ENCODE measurements at places on chromosomes 3 and 15. TPM values are rescaled to one million over a fixed set of nuclear protein-coding genes. Genes with fewer than 3 reads are reported as not detected.

GRCh38 chr15:61938249-61938648 is 122.0 kb downstream of the VPS13C start:
- H3K4me1 ChIP-seq: no peaks in the 10 kb centered on the region
- no peak overlapping the region for H3K27ac ChIP-seq
- peaks cover 23% of the 10 kb centered on the region for H3K36me3 ChIP-seq
- H3K27me3 ChIP-seq: no peaks in the 10 kb centered on the region
- no peak for DNase-seq

DNA sequence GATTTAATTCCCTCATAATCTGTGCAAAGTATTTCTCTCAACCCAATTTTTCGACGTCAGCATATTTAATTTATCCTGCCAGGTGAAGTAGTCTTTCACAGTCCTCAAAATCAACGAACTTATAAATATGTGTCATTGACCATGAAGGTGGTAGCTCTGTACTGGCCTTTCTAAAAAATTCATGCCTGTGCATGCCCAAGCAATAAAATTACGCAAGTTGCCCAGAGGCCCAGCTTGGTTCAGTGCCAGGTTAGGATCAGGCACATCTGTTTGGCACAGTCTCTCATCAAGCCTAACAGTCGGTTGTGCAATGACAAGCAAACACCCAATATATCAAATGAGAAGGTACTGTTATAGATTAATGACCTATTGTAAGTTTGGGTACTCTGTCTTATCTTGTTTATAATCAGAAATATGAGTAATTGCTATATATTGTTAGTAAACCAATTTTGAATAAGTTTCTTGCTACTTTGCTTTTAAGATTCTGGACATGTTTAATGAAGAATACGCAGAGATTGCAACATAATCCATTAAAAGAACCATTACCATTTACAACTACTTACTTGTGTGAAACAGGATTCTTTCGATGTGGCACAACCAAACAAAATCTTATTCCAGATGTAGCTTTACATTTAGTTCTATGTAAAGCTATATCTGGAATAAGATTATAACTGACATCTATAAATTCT is 159.0 kb upstream of the IL12A start:
- H3K4me3 ChIP-seq: no peak overlapping the region
- peak overlapping the region; percentile 70 for H3K27ac ChIP-seq
- H3K36me3 ChIP-seq: no peaks in the 10 kb centered on the region

- peak overlapping the region; percentile 94 for H3K27ac ChIP-seq
- peaks cover 36% of the 10 kb centered on the region for H3K4me1 ChIP-seq
- DNase-seq: peak; percentile 87
- H3K36me3 ChIP-seq: peaks cover 19% of the 10 kb centered on the region
Observed at GRCh38 chr3:184133840-184134745, 1.1 kb upstream of the EIF2B5 start.

GRCh38 chr3:161422171-161422700 is 50.9 kb upstream of the SPTSSB start:
- peaks cover 4% of the 10 kb centered on the region for H3K4me1 ChIP-seq
- H3K36me3 ChIP-seq: no peaks in the 10 kb centered on the region
- no peak overlapping the region for H3K4me3 ChIP-seq
- peak overlapping the region; percentile 8 for H3K27ac ChIP-seq
- DNase-seq: no peak

- H3K4me1 ChIP-seq: no peaks in the 10 kb centered on the region
- no peaks in the 10 kb centered on the region for H3K27me3 ChIP-seq
- H3K4me3 ChIP-seq: no peak overlapping the region
- H3K36me3 ChIP-seq: no peaks in the 10 kb centered on the region
- no peak for DNase-seq
- H3K27ac ChIP-seq: no peak overlapping the region
Observed at GRCh38 chr3:112931736-112932521, 43.0 kb downstream of the CD200R1 start.

DNA sequence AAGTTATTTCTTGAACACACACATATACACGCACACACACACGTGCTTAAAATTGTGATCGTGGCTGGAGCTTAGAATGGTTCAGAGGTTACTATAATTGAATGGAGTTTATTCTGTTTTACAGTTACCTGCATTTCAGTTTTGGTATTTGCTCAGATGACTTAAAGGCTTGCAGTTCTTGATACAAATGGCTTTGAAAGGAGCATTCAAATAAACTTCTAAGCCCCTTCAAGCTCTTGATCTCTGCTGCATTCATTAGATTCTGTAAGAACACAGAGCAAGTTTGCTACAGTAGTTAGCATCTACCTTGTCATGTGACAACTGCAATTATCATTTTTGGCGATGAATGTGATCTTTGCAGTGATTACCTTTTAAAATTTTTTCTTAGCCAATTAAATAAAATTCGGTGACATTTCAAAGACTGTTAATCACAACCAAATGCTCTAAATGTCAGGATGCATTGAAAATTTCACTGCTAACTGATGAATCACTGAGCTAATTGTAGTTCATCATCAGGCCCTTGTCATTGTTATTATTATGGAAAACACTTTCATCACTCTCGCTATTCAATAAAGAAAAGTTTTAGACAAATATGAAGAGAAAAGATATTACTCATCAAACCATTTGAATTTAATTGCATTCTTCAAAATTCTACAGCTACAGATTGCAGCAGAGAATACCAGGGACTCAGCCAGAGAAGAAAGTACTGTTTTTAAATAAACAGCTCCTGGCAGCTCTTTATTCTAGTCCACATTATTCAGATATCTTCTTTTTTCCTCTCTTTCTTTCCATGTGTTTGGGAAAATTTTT is 296.1 kb downstream of the LRTM1 start:
- H3K4me3 ChIP-seq: no peak overlapping the region
- no peaks in the 10 kb centered on the region for H3K4me1 ChIP-seq
- H3K36me3 ChIP-seq: peaks cover 8% of the 10 kb centered on the region
- H3K27me3 ChIP-seq: peaks cover 13% of the 10 kb centered on the region

GRCh38 chr3:108225221-108225620 is 3.0 kb upstream of the IFT57 start:
- H3K36me3 ChIP-seq: no peaks in the 10 kb centered on the region
- H3K4me3 ChIP-seq: no peak overlapping the region
- H3K27me3 ChIP-seq: no peaks in the 10 kb centered on the region
- H3K27ac ChIP-seq: no peak overlapping the region

DNA sequence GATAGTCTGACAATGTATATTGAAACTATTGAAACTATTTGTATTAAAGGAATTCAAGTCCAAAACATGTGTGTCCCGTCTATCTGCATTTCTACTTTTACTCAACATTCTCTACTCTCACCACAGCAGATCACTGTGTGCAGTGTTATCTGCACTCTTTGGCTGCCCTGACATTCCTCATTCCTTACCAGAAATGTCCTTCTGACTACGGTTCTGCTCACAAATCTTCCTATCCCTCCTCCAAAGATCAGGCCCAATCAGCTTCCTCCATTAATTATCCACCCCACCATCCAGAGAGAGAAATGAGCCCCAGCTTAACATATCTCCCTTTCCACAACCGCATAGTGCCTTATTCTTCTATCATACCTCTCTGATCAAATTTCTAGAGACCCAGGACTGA is 94.7 kb downstream of the TBL1XR1 start:
- H3K27ac ChIP-seq: peak overlapping the region; percentile 22
- no peak for DNase-seq
- no peaks in the 10 kb centered on the region for H3K36me3 ChIP-seq
- H3K27me3 ChIP-seq: no peaks in the 10 kb centered on the region
- H3K4me1 ChIP-seq: peaks cover 93% of the 10 kb centered on the region
- H3K4me3 ChIP-seq: no peak overlapping the region

GRCh38 chr3:138873471-138874278 is 38.9 kb upstream of the PIK3CB start:
- H3K27ac ChIP-seq: no peak overlapping the region
- H3K4me1 ChIP-seq: peaks cover 4% of the 10 kb centered on the region
- no peak for DNase-seq
- no peaks in the 10 kb centered on the region for H3K27me3 ChIP-seq

- no peaks in the 10 kb centered on the region for H3K27me3 ChIP-seq
- peaks cover 27% of the 10 kb centered on the region for H3K36me3 ChIP-seq
- peaks cover 100% of the 10 kb centered on the region for H3K4me1 ChIP-seq
- peak overlapping the region; percentile 71 for H3K4me3 ChIP-seq
- peak overlapping the region; percentile 94 for H3K27ac ChIP-seq
- no peak for DNase-seq
Observed at GRCh38 chr3:119647843-119648575, 12.4 kb downstream of the POPDC2 start.

- no peak overlapping the region for H3K4me3 ChIP-seq
- H3K36me3 ChIP-seq: no peaks in the 10 kb centered on the region
- H3K4me1 ChIP-seq: peaks cover 8% of the 10 kb centered on the region
Observed at GRCh38 chr15:72992841-72993252, 59.4 kb upstream of the NEO1 start.

DNA sequence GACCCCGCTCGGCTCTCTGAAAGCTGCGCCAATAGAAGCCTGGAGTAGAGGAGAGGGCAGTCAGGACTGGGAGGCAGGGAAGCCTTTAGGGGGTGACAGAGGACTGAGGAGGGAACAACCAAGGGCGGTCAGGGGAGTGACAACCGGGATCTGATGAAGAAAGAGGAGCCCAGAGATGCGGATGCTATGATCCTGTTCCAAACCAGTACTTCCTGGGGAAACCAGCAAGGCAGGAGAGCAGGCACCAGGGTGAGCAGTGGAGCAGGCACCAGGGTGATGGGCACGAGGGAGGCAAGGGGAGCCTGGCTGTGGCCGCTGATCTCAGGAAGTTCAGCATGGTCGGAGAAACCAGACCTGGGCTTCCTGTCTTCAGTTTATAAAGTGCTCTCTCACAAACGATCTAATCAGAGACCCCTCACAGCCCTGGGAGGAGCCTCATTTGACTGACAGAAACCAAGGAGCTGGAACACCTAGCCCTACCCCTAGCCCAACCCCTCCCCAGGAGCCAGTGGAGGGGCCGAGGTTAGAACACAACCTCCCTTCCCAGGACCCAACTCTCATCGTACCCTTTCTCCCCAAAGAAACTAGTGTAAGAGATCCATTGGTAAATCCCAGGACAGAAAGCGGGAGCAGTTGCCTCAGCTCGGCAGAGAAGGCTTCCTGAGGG is 34.9 kb downstream of the CCDC33 start:
- no peak overlapping the region for H3K27ac ChIP-seq
- H3K4me3 ChIP-seq: no peak overlapping the region
- no peaks in the 10 kb centered on the region for H3K4me1 ChIP-seq
- H3K27me3 ChIP-seq: peaks cover 78% of the 10 kb centered on the region
- no peak for DNase-seq

- H3K27me3 ChIP-seq: no peaks in the 10 kb centered on the region
- H3K36me3 ChIP-seq: no peaks in the 10 kb centered on the region
- H3K4me1 ChIP-seq: no peaks in the 10 kb centered on the region
- no peak for DNase-seq
- no peak overlapping the region for H3K27ac ChIP-seq
Observed at GRCh38 chr3:125072749-125073389, 17.1 kb upstream of the HEG1 start.

DNA sequence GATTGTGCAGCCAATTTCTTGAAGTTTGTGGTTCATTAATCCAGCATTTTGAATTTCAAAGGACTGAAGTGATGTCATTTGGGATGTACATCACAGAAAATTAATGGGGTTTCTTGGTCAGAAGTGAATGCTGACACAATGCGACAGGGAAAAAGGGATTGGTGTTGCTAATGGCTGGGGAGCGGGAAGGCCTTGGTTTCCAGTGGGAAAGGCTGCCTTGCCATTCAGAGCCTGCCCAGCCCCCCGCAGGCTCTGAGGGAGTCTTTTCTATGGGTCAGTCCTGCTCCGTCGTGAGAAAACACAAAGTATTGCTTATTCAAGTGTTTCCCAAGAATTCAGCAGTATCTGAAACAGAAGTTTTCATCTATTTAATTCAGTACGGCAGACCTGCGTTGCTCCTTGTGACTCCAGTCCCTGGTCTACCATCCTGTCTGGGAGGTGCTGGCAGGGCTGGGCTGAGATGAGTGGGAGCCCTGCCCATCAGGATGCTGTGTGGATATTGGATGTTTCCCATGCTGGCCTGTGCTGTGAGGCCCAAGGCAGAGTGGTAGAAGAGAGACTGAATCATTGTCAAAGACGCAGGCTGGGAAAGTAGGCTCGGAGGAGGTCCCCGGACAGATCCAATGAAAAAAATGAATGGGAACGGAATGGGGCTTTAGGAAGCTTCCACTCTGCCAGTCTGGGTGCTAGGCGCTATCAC is 111.2 kb upstream of the KLHL25 start:
- peaks cover 55% of the 10 kb centered on the region for H3K27me3 ChIP-seq
- H3K4me1 ChIP-seq: no peaks in the 10 kb centered on the region
- H3K36me3 ChIP-seq: no peaks in the 10 kb centered on the region
- DNase-seq: no peak

DNA sequence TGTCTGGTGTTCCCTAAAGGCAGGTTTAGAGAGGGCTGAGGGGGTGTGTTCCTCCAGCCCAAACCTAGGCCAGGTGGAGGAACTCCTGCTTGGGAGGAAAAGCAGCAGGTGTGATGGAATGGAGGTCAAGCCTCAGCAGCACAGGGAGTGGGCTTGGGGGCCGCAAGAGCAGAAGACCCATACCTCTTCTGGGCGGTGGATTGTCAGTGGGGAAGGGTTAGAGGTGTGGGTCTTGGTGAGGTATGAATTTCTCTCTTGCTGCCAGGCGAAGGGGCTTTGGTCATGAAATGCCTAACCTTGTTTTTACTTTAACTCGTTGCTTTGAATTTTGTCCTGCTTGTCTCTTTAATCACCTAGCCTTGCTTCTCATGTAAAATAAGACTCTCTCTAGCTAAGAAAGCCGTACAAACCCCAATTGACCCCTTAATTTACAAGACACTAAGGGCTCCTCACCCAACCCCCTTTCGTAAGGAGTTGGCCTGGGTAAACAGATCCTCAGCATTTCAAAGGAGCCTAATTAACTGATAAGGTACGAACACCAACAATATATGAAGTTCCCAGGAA is 38.9 kb downstream of the DHX30 start:
- H3K4me3 ChIP-seq: no peak overlapping the region
- no peak for DNase-seq

- H3K36me3 ChIP-seq: no peaks in the 10 kb centered on the region
- H3K4me1 ChIP-seq: no peaks in the 10 kb centered on the region
- H3K4me3 ChIP-seq: no peak overlapping the region
- H3K27ac ChIP-seq: no peak overlapping the region
- no peak for DNase-seq
- peaks cover 30% of the 10 kb centered on the region for H3K27me3 ChIP-seq
Observed at GRCh38 chr3:187497052-187497451, 128.9 kb downstream of the RTP4 start.

- no peaks in the 10 kb centered on the region for H3K27me3 ChIP-seq
- H3K4me3 ChIP-seq: no peak overlapping the region
- no peak for DNase-seq
- peaks cover 67% of the 10 kb centered on the region for H3K4me1 ChIP-seq
- H3K27ac ChIP-seq: peak overlapping the region; percentile 79
- H3K36me3 ChIP-seq: peaks cover 55% of the 10 kb centered on the region
Observed at GRCh38 chr15:84855765-84856164, 28.7 kb upstream of the SLC28A1 start.

The ZNF80 gene
- not detected for total RNA-seq

The ILDR1 gene
- total RNA-seq: 0.33 TPM

The OR5K2 gene
- not detected for total RNA-seq

The RPL15 gene
- 915 TPM for total RNA-seq

The AMIGO3 gene
- not detected for total RNA-seq

The DAPK2 gene
- 39.0 TPM for total RNA-seq

The AADACL2 gene
- not detected for total RNA-seq

The SLC22A13 gene
- not detected for total RNA-seq

The GHRL gene
- total RNA-seq: 0.25 TPM

The PCCB gene
- 106 TPM for total RNA-seq

All from left ventricle myocardium inferior (tissue), 1 donor.